ENCODE measurements at places on chromosomes 2 and 18.

DNA sequence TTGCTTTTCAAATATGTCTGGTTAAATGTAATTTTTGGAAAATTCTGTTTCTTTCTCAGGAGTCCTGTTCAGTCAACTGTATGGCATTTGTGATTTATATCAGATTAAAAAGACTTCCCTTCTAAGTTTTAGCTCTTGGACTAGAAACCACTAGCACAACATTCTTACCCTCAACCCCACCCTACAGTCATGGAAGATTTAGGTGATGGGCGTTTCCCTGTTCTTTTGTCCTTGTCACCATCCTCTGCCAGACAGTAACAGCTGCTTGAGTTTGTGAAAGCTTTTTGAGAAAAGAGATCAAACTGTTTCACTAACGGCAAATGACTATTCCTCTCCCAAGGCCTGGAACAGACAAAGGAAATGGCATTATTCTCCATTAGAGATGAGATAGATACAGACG is 31.8 kb downstream of the SERPINB5 start:
- no peak for DNase-seq

- DNase-seq, result no peak
Measured at GRCh38 chr18:57533006-57533867, 53.3 kb downstream of the FECH start.

DNA sequence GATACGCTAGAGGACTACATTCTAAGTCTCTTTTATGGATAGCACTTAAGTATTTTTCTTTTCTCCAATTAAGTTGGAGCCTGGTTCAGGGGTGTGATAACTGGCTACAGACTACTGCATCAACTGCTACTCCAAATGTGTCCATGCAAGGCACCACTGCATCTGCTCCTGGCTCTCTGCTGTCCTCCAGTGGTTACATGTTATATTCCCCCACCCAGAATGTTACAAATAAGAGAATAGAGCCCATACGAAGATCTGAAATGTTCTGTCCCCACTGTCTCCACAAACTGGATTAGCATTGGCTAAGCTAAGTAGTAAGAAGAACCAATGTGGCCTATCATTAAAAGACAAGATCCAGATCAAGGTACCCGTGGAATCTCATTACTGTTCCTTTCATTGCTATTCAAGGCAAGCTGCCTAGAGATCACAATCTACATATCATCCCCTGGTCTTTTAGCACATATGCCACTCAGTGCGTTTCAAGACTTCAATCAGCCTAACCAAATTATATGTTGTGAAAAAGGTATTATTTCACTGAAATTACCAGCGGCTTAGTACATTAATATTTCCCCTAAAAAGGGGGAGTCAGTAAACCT is 308.3 kb upstream of the SLC8A1 start:
- DNase-seq, result peak; percentile 29

DNA sequence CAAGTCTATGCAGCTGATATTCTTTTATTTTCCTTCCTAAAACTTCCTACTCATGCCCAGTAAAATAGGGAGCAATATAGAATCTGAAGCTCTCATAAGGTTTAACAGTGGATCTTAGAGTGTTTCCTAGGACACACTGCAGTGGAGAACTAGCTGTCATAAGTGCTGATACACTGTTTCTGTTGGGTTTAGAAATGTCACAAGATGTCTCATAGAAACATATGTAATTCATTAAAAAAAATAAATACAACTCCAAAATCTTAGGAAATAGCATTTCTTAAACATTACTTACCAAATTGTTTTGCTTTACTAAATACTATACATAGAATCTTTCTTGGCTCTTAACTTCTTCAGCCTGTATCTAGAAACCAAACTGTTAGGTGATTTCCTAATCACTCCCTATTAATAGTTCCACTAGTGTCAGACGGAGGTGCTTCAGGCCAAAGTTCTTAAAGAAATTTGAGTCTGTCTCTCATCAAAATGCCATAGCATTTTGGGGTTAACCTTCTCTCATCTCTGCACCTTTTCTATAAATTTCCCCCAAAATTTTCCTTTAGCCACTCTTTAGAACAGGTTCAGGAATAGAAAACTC is 93.7 kb downstream of the CERKL start:
- no peak for DNase-seq

- DNase-seq, result no peak
Measured at GRCh38 chr2:128732976-128733431, 414.3 kb upstream of the HS6ST1 start.

- no peak for DNase-seq
Measured at GRCh38 chr2:126643431-126643830, 12.5 kb upstream of the GYPC start.

DNA sequence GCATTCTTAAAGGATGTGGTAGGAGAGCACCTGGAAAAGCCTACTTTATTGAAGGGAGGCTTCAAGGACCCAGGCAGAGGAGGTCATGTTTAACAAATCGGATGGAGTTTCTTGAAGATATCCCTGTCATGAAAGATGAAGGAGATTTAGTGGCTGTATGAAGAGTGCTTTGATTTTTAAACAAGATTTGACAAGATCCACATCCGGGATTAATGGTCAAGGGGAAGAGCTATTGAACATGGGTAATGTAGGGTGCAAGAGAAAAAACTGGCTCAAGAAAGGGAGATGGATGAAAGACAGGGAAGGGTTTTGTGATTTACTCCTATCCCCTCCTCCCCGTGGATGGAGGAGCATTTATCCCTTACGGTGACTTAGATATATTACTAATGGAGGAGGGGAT is 113.1 kb upstream of the OSR1 start:
- no peak for DNase-seq

DNA sequence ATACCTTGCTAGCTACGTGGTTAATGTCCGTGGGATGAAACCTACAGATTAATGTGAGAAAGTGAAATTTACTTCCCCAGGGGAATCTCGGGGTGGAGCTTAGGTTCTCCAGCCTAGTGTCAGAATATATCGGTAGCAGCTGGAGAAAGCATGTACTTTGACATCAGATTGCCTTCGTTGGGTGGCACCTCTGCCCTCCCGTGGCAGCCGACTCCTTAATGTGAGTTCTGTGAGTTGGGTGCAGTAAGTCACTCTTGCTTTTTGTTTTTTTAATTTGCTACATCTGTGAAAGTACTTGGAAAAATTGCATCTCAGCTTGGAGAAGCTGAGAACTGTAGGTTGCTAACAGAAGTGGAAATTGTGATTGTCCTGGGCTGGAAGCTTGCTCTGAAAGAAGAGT is 3.6 kb downstream of the KLF11 start:
- no peak for DNase-seq

- DNase-seq, result no peak
Measured at GRCh38 chr2:179180242-179180641, 84.4 kb downstream of the SESTD1 start.

GRCh38 chr18:48836806-48837615 is 113.8 kb downstream of the SMAD7 start:
- no peak for DNase-seq

DNA sequence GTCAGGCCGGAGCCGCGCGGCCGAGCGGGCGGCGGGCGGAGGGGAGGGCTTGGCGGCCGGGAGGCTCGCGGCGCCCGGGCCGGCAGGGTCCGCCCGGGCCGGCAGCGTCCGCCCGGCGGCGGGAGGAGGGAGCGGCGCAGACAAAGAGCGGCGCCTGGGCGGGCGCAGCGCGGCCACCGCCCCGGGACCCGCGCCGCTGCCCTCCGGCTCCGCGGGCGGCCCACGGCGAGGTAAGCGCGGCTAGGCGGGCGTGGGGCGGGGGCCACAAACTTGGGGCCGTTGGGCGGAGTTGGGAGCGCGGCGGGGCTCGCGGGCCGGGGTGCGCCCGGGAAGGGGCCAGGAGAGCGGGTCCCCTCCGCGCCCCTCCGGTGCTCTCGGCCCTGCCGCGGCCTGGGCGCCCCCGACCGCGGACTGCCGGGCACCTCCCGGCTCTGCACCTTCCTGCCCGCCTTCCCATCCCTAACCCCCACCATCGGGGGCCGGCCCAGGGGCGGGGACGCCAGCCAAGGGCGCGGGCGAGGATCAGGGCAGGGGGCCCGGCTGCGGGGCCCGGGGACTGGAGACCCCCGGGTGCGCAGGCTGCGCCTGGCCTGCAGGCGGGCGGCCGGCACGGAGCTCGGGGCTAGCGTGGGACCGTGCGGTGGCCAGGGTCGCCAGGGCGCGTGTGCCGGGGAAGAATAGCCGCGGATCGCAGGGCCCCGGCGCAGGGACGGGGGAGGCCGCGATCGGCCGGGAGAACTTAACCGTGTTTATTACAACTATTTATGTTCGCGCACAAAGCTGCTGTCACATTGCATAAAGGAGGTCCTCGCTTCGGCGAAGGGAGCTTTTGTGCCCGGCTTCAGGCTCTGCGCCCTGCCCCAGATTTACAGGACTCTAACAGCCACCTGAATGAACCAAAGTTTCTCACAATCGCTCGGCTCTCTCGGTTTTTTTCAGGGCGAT is at the start of gene NCK2:
Gene NCK2, plus strand, starts transcription at position 4 of the 945 bp plus-strand sequence. CDS start 110,152 bp downstream, outside the sequence.
- DNase-seq, result peak; percentile 52

DNA sequence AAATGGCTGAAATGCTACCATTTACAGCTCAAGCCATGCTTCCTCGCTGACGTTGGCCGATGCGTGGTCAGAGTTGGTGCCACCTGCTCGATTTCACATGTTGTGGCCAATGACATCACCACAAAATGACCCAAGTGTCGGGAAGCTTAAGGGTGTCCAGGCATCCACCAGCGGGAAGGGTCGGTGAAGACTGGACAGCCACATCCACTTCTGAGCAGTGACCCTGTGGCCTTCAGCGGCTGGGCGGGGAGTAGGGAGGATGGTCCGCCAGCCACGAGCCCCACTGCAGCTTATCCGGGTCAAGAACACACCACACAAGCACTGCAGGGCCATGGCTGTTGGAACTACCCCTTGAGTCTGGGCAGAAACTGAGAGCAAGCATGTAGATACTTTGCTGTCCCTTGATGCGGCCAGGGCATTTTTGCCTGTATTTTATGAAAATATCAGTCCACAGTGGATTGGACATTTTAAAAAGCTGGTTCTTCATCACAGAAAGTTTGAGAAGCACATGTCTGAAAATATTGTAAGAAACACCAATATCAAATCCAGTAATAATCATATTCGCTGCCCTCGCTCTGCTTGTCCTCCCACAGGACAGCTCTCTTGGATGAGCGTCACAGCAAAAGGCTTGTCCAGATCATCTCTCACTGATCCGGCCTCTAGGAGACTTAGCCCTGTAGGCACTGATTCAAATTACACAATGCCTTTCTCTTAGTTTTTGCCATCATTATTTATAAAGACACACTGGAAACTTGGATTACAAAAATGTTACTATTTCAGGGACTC is 174.0 kb downstream of the TWIST2 start:
- no peak for DNase-seq

- DNase-seq, result no peak
Measured at GRCh38 chr2:219425238-219426067, 7.3 kb downstream of the DES start.

DNA sequence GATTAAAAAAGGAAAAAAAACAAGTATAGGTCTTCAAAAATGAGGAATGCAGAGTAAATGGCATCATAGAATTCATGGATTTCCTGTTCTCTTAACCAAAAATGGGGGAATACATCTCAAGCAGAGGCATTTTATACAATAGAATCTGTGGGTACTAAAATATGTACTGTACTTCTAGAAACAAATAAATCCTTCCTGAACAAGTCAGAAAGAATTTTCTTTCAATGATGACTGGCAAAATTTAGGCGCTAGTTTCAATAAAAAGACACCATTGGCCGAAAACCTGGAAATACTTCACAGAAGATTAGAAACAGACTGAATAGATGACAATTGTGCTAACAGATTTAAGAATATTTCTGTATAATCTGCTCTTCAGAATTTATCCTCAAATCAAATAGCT is 15.1 kb downstream of the TRAK2 start:
- no peak for DNase-seq

DNA sequence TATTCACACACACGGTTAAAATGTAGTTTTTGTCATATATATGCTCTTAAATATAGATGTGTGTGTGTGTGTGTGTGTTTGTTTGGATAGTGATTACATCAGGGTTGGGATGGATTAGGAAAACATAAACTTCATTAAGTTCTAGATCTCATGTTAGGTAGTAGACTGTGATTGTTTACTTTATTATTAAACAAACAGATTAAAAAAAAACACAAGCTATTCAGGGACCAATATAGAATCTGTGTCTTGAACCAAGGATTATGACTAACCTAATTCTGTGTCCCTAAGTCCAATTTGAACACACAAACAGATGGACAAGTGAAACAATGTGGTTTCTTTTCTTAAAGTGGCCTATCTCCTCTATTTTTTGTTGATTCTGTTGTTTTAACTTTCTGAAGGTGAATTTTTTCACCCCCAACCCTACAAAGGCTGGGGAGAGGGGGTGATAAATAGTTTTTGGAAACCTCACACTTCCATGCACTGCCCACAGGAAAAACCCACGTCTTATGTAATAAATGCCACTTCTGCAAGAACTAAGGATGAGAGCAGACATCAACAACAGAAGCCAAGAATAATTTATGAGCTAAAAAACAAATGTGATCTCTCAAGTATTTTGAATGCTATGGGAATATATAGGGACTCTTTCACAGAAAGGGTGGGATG is 40.7 kb downstream of the IL1R2 start:
- DNase-seq, result no peak

GRCh38 chr2:62456721-62457539 is 49.1 kb downstream of the TMEM17 start:
- peak; percentile 62 for DNase-seq

- no peak for DNase-seq
Measured at GRCh38 chr2:114056294-114057143, 166.6 kb downstream of the ACTR3 start.

GRCh38 chr2:45009928-45010701 is 863 bp upstream of the SIX2 start:
- DNase-seq, result no peak

DNA sequence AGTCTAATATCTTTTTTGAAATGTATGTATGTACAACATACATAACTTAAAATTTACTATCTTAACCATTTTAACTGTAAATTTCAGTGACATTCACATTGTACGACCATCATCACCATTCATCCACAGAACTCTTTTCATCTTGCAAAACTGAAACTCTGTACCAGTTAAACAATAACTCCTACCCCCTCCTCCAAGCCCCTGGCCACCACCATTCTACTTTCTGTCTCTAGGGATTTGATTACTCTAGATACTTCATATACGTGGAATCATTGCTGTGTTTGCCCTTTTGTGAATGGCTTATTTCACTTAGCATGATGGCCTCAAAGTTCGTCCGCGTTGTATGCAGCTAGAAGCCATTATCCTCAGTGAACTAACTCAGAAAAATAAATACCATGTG is 217.0 kb downstream of the METTL4 start:
- DNase-seq, result no peak

DNA sequence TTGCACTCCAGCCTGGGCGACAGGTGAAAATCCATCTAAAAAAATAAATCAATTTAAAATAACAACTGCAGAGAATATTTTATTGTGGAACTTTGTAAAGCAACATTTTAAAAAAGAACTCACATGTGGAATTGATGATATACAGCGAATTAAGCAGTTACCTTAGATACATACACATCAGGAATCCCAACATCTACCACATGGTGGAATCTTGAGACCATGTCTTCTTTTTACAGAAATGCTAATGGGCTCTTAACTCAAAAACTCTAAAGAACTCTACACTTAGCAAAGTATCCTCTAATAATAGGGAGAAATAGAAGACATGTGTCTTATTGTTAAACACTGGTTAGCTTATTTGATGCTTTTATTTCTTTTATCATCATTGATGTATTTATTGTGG is 373.6 kb downstream of the CDH7 start:
- DNase-seq, result no peak

GRCh38 chr2:39852831-39853230 is 73.8 kb upstream of the THUMPD2 start:
- no peak for DNase-seq
